ENCODE measurements at places on chromosomes 2 and 18.

GRCh38 chr18:3623769-3624545, 174.0 kb downstream of the TGIF1 start:
- peak; percentile 92 for DNase-seq

GRCh38 chr2:121659933-121660332, 10.7 kb upstream of the CLASP1 start:
- no peak for DNase-seq

- DNase-seq, result no peak
Observed at GRCh38 chr2:52698408-52698807, 1069.2 kb upstream of the CHAC2 start.

DNA sequence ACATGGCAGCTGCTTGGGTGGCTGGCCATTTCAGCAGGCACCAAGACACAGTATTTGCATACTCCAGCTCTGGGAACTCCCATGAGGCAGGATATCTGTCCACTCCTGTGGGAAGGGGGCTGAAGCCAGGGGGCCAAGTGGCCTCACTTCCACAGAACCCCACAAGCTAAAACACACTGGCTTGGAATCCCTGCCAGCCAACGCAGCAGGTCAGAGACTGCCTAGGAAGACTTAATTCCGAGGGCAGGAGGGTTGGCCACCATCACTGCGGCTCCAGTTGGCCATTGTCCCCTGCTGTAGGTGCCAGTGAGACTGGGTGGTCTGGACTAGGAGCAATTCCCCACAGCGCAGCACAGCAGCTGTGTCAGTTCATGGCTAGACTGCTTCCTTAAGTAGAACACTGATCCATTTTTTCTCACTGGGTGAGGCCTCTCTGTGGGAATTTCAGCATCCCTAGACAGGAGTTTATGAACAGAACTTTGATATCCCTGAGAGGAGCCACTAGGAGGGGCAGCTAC, 52.0 kb downstream of the SPAG16 start:
- no peak for DNase-seq

Measured in mesenteric fat pad (tissue), 1 donor.